ENCODE measurements at places on chromosomes 16 and 17.

GRCh38 chr17:77193653-77194052 is 52.9 kb downstream of the SEC14L1 start:
- DNase-seq: no peak

DNA sequence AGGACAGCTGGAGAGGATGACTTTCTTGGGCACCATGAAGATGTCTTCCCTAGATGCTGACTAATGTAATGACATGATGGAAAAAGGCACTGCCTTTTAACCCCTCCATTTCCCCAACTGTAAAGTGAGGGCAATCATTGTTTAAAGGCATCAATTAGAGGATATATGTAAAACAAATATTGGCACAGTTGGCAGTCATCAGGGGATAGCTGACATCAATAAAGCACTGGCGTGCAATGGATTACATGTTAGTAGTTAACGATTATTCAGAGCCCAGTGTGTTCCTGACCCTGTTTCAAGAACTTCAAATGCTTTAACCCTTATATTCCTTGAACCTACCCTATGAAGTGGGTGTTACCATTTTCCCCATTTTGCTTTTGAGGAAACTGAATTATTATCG is 100.7 kb downstream of the TMEM114 start:
- DNase-seq: no peak

DNA sequence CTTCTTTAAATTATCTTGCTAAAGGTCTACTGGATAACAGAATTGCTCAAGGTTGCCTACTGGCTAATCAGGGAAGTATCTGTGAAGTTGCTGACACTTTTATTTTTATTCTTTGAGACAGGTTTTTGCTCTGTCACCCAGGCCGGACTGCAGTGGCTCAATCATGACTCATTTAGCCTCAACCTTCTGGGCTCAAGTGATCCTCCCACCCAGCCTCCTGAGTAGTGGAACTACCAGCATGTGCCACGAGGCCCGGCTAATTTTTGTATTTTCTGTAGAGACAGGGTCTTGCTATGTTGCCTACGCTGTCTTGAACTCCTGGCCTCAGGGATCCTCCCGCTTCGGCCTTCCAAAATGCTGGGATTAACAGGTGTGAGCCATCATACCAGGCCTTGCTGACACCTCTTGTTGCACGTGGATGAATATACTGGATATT is 43.1 kb downstream of the GLG1 start:
- DNase-seq: peak; percentile 8

DNA sequence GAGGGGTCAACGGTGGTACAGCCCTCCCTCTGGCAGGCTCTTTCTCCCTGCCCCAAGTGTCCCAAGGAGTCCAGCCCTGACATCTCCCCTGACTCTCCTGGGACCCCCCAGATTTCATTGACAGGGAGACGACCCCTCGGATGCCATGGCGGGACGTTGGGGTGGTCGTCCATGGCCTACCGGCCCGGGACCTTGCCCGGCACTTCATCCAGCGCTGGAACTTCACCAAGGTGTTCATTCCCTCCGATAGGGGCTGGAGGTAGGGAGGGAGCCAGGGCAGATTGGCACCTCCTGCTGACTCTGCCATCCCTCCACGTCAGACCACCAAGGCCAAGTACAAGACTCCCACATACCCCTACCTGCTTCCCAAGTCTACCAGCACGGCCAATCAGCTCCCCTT is 9.9 kb downstream of the PLD2 start:
- DNase-seq: no peak

DNA sequence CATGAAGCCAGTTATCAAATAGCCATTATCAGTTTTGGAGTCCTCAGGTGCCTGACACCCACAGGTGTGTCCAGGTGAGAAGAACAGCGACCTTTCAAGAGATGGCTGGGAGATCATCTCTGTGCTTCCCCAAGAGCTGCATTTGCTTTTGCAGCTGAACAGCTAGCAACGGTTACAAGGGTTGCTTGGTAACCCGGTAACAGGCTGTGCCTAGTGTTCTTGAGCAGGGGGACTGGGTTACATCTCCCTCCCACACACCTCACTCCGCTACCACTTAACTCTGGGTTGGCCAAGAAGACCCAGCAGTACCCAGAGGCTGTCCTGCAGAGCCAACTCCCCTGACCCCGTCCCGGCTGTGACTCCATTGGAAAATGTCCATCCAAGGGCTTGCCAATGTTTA is 147.0 kb downstream of the SLC39A11 start:
- no peak for DNase-seq

DNA sequence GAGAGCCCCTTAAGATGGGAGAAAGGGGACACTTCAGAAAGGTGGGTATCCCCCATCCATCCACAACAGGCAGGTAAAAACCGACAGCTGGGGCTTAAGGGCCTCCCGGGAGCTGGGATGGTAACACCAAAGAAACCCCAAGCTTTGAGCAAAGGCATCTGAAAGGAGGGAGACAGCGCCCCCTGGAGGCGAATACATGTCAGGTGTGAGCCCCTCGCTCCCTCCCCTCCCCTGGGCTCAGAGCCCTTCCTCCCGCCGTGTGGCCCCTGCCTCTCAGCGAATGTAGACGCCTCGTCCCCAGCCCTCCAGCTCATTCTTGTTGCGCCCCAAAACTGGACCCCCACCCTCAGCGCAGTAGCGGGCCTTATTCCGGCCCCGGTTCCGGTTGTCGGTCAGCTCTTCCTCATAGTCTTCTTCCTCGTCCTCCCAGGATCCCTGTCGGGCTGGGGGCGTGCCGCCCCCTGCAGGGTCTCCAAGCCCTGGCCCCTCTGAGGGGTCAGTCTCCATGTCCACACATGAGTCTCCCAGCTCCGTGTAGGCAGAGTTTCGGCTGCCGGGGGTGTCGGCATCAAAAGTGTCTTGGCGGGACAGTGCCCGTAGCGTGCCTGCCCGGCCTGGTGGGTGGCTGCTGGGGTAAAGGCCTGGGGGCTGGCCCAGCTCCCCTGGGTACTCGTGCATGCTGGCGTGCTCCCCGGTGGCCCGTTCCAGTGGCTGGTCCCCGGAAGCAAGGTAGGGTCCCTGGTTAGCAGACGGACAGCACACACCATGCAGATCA is 9.1 kb upstream of the ARL5C start:
- peak; percentile 80 for DNase-seq

DNA sequence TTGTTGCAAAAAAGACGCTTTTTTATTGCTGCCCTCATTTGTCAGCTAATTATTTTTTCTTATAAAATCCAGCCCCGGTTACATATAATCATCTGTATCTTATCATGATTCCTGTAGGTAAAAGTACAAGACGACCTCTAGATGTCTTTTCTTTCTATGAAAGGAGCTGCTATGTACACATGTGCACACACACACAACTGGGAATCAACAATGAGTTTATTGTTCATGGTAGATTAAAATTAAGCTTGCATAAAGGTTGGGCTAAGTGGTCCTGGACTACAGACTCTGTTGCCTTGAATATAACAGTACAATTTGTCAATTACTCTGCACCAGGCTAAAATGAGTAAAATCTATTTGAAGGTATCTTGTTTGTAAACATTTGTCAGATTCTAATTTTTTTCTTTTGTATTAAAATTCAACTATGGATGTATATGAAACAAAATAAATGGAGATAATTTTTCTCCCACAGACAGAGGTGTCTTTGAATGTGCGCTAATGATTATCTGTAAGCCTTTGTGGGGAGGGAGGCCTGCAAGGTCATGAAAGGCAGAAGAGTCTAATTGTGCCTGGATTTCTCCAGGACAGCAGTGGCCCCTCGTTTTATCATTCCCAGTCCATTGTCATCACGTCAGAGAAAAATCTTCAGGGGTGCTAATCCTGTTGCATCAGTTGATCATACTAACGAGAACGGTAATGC is 13.4 kb downstream of the C17orf58 start:
- DNase-seq: no peak

DNA sequence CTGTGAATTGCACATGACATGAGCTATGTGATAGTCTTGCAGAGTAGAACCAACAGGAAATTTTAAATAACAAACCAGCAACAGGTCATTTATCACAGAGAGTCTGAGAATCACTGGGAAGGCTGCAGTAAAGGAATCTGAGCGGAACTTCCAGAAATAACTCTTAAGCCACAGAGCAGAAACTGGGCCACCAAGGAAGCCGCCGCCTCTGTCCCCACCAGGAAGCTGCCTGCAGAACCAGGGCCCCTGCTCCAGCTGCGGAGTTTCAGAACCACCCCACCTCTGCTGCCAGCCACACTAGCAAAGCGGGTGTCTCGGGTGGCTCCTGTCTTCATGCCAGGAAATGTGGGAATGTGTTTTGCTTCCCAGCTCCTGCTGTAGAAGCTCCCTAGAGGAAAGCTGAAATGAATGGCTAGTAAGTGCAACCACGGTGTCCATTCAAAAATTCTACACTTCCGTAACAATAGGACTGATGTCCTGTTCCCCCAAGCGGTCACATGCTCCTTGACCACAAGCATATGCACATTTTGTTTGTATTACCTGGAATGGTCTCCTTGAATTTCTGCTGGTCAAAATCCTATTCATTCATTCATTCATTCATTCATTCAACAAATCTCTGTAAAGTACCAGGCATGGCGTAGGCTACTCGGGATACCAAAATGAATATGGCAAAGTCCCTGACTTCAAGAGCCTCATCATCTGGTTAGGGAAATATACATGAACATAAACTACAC is 7.7 kb upstream of the ITPRIPL2 start:
- no peak for DNase-seq

DNA sequence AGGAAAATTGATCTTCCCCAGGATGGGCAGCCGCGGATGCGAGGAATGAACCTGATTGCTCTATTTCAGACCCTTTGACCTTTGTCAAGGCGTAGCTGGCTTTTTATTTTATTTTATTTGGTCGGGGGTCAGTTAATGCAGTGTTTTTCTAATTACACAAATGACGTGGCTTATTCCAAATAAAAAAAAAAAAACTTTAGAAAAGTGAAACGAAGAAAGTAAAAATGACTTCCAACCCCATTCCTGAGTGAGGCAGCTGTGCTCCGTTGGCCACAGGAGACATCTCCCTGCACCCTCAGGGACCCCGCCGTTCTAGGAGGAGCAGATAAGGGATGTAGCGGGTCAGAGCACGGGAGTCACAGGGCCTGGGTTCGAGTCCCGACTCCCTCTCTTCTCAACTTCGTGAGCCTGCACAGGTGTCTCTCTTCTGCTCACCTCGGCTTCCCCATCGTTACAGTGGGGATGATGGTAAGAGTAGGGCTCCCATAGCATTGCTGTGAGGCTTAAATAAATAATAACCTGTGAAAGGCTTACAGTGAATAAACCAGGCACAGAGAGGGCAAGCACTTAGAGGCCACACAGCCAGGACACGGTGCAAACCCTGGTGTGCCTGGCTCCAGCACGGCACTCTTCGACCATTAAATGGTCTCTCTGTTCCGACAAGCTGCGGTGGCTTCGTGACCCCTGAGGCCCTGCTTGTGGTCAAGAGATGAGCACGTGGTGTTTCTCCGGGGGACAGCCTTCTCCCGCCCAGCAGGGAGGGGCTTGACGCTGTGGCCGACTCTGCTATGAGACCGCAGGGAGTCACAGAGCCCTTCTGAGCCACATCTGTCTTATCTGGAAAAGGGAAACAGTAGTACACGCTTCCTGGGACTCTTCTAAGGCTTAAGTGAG is 10.2 kb downstream of the FOXF1 start:
- DNase-seq: no peak
